PC-3 (cell line): ENCODE measurements at places on chromosomes 16 and 17. TPM values are rescaled to one million over a fixed set of nuclear protein-coding genes. Genes with fewer than 3 reads are reported as not detected.
A peak's percentile ranks its signal among the peaks of the same experiment; 100 is the strongest.

HBA2 gene
- not detected in 2 replicates for total RNA-seq

DNA sequence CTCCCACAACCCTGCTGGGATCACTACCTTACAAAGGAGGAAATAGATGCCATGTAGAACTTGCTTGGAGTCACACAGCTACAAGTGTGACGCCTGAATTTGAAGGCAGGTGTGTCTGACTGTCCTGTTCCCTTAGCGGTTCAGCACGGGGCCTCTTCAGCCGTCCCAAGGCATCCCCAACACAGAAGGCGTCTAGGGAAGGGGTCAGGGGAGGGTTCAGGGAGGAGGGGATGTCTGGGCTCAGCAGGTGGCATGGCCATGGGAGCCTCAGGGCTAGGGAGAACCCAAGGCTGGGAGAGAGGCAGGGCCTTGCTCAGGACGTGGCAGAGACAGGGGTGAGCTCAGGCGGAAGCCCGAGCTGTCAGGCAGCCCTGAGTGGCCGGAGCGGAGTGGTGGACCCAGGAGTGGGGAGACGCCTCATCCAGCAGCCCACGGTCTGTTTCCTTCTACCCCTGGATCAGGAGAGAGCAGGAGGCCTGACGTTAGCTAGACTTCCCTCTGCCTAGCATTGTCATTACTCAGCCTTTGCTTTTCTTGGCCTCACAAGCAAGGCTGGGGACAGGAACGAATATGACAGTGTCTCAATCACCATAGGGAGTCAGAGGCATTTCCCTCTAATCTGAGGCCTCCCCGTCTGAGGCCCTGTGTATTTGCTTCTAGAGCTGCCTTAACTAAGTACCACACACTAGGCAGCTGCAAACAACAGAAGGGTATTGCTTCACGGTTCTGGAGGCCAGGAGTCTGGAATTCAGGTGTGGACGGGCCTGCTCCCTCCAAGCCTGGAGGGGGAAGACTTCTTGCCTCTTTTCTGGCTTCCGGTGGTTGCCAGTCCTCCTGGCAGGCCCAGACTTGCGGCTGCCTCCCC, 31.3 kb upstream of the ANKRD40CL start:
- H3K4me3 ChIP-seq = no peak overlapping the region

DNA sequence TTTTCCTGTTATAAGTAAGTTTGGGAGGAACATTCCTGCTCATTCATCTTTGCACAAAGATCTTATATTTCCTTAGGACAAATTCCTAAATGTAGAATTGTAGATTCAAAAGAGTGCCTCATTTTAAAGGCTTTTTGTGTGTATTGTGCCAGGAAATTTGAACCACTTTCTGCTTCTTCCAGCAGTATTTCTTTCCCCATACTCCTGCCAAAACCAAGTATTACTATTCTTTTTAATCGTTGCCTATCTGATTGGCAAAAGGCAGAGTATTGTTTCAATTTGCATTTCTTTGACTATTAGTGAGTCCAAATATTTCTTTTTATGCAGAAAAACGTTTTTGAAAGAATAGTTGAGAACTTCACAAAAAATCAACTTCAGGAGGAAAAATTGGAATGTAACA, 9.3 kb downstream of the ANKS4B start:
- no peak for DNase-seq
- no peak overlapping the region for H3K4me3 ChIP-seq
- H3K4me1 ChIP-seq = no peaks in the 10 kb centered on the region
- no peak overlapping the region for H3K27ac ChIP-seq
- H3K36me3 ChIP-seq = no peaks in the 10 kb centered on the region

DNA sequence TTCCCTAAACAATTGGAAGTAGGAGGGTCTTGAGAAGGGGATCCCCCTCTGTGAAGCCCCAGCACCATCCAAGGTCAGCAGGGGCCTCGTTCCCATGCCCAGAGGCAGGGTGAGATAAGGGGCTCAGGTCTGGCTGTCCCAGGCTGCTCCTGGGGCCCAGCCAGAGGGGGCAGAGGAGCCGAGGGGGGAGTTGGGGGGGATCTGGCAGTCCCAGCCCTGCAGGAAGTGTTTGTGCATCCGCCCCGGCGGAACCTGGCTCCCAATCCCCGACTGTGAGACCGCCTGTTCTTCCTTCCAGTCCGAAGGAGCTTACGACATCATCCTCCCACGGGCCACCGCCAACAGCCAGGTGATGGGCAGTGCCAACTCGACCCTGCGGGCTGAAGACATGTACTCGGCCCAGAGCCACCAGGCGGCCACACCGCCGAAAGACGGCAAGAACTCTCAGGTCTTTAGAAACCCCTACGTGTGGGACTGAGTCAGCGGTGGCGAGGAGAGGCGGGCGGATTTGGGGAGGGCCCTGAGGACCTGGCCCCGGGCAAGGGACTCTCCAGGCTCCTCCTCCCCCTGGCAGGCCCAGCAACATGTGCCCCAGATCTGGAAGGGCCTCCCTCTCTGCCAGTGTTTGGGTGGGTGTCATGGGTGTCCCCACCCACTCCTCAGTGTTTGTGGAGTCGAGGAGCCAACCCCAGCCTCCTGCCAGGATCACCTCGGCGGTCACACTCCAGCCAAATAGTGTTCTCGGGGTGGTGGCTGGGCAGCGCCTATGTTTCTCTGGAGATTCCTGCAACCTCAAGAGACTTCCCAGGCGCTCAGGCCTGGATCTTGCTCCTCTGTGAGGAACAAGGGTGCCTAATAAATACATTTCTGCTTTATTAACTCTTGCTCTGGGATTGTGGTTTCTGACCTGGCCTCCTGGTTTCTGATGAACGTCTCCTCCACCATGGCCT, 14.9 kb downstream of the GPRC5C start:
- no peaks in the 10 kb centered on the region for H3K27me3 ChIP-seq
- no peak overlapping the region for H3K27ac ChIP-seq
- no peak for DNase-seq
- peaks cover 13% of the 10 kb centered on the region for H3K4me1 ChIP-seq
- H3K4me3 ChIP-seq = no peak overlapping the region

- no peak overlapping the region for H3K4me3 ChIP-seq
- H3K36me3 ChIP-seq = peaks cover 21% of the 10 kb centered on the region
- no peak overlapping the region for H3K27ac ChIP-seq
- peaks cover 34% of the 10 kb centered on the region for H3K4me1 ChIP-seq
These were observed 44.9 kb downstream of the EMP2 start for GRCh38 chr16:10535461-10535860.

DNA sequence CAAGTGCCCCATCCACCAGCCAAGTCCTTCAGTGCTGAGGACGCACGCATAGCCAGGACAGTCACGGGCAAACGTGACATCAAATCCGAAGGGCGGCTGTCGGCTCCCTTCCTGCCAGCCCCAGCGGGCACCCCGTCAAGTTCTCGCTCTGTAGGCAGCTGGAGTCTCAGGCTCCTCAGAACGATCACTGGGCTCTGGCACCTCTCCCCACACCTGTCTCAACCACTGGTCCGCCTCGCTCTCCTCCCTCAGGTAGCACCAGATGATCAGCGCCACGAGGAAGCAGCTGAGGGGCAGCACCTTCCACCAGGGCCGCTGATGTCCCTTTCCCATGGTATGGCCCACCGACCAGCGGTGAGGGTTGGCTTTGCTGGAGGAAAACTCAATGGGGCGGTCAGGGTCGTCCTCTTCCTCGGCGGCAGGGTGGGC, 422 bp downstream of the UQCC4 start:
- DNase-seq = no peak
- 0 out of 2 replicates have a peak, but pooled peaks cover 5% of the 10 kb centered on the region for H3K4me1 ChIP-seq
- H3K36me3 ChIP-seq = no peaks in the 10 kb centered on the region
- peak overlapping the region; percentile 86 for H3K4me3 ChIP-seq
- peak overlapping the region; percentile 46 for H3K27ac ChIP-seq

PRR15L gene
- total RNA-seq = 3.8 and 6.0 TPM in 2 replicates

DNA sequence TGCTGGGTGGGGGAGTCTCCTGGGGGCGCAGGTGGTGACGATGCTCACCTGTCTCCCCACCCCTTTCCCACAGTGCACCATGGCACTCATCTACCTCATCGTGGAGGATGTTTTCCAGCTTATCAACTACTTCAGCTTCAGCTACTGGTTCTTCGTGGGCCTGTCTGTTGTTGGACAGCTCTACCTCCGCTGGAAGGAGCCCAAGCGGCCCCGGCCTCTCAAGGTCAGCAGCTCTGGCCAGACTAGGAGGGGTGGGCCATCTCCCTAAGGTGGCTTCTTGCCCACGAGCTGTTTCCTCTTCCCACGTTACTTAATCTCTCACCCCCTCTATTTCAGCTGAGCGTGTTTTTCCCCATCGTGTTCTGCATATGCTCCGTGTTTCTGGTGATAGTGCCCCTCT, 14.5 kb downstream of the SLC7A6OS start:
- no peak for DNase-seq
- peaks cover 35% of the 10 kb centered on the region; the same call in 1 of the 2 replicates for H3K36me3 ChIP-seq
- H3K27ac ChIP-seq = no peak overlapping the region
- no peak overlapping the region for H3K4me3 ChIP-seq

GRCh38 chr16:82108100-82108499, 61.9 kb downstream of the MPHOSPH6 start:
- H3K36me3 ChIP-seq = no peaks in the 10 kb centered on the region
- no peak overlapping the region for H3K4me3 ChIP-seq
- H3K27me3 ChIP-seq = no peaks in the 10 kb centered on the region

HEXIM1 gene
- total RNA-seq = 47.3 and 59.0 TPM in 2 replicates

- no peak overlapping the region for H3K4me3 ChIP-seq
- H3K36me3 ChIP-seq = no peaks in the 10 kb centered on the region; the same call in 1 of the 2 replicates
- H3K27ac ChIP-seq = no peak overlapping the region
- H3K4me1 ChIP-seq = peaks cover 12% of the 10 kb centered on the region
- no peak for DNase-seq
These were observed 2.1 kb upstream of the GSDMB start for GRCh38 chr17:39920218-39921210.

DNA sequence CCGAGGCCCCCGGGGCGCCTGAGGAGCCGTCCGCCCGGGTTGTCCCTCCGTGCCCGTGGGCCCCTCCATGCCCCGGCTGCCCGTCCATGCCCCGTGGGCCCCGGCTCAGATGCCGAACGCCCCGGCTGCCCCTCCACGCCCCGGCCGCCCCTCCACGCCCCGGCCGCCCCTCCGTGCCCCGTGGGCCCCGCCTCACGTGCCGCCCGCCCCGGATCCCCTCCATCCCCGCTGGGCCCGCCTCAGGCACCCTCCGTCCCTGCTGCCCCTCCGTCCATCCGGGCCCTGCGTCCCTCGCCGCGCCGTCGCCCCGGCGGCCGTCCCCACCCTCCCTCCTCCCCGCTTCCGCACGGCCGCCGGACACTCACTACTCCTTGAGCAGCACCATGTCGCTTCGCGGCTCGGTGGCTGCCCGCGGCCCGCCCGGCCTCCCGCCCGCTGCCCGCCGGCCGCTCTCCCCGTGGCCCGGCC, 382 bp downstream of the PITPNA start:
- peak overlapping the region; percentile 82 for H3K4me3 ChIP-seq
- DNase-seq = no peak
- H3K27ac ChIP-seq = no peak overlapping the region

DNA sequence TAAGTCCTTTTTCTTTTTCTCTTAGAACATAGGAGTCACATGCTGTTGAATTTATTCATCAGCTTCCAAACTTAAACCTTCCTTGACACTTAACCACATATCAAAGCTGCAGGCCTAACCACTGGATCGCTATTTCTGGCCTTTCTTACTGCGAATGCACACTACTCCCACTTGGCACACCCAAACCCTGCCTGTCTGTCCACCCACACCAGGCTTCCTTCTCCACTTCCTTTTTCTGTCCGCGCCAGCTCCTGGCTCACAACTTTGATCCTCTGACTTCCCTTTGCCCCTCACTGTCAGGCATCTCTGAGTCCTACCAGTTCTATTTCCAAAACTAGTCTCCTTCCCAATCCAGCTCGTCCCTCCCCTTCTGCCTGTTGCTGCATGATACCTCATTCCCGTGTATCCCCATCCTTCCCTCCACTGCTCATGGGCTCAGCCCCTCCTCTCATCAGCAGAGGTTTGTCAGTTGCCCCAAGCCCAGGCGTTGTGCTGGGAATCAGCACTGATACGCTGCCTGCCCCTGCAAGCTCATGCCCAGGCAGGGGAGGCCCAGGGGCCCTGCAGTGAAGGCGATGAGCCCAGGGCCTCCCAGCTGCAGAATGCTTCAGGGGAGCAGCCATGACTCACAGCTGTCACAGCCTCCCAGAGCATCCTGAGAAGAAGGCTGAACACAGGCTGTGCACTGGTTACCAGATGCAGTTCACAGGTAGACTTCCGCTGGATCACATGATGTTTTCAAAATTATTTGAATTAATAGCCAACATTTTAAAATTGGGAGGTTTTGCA, 179.8 kb downstream of the KATNIP start:
- no peak overlapping the region for H3K4me3 ChIP-seq
- H3K27me3 ChIP-seq = no peaks in the 10 kb centered on the region
- H3K36me3 ChIP-seq = no peaks in the 10 kb centered on the region

ABCC6 gene
- total RNA-seq = 0.73 TPM in 1 of 2 replicates, not detected in the other

DNA sequence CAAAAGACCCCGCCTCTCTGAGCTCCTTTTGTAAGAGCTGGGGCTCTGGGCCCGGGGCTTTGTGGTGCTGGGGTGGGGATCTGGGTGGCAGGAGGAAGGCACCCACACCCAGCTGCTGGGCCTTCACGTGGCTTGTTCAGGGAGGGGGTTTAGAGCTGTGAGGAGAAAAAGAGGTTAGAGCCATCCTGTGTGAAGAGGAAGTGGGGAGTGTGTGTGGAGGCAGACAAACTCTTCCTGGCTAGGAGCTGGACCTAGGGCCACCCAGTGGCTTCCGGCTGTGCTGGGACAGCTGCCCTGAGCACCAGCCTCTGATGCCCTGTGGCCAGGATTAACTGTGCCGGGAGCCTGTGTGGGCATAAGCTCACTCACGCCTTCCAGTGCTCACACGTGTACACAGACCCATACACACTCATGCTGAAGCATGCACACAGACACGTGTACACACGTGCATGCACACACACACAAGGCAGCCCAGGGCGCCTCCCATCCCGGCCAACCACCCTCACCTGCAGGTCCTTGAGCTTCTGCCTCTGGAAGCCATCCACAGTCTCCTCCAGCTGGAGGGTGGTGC, 7.4 kb downstream of the CIBAR2 start:
- no peaks in the 10 kb centered on the region for H3K36me3 ChIP-seq
- DNase-seq = no peak
- no peaks in the 10 kb centered on the region for H3K27me3 ChIP-seq
- no peaks in the 10 kb centered on the region for H3K4me1 ChIP-seq

DNA sequence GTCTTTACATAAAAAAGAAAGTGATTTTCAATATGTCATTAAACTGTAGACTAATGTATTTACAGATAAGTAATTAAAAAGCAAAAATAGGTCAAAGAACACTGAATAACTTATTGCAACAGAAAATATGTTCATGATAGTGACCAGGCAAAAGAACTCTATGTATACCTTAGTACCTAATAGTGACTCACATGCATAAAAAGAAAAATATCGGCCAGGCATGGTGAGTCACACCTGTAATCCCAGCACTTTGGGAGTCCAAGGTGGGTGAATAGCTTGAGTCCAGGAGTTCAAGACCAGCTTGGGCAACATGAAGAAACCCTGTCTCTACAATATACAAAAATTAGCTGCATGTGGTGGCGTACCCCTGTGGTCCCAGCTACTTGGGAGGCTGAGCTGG, 33.0 kb upstream of the TOM1L1 start:
- H3K27me3 ChIP-seq = peaks cover 21% of the 10 kb centered on the region; the same call in 1 of the 2 replicates
- H3K36me3 ChIP-seq = no peaks in the 10 kb centered on the region
- no peaks in the 10 kb centered on the region for H3K4me1 ChIP-seq
- H3K4me3 ChIP-seq = no peak overlapping the region
- DNase-seq = peak; percentile 44
